HCT116 (cell line): ENCODE measurements at places on chromosomes 4 and X.
A peak's percentile ranks its signal among the peaks of the same experiment; 100 is the strongest.

DNA sequence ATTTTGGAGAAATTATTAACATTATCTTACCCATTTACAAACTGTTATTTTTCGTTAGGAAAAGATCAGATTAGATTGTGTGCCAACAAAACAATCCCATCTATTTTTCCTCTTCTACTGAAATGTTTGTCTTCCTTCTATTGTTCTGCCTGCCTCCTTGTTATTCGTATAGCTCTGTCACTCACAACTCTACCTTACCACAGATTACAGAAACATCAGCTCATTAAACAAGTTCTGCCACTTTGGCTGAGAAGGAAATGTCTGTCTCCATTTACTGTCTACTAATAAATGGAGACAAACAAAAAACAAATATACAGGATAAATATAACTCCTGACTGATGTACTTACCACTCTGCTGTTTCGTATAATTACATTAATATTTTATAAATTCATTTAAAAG, 211.4 kb downstream of the ENOX2 start:
- no peak for DNase-seq

- DNase-seq: no peak
These were observed 394 bp upstream of the DYNLT3 start for GRCh38 chrX:37847733-37848197.

- DNase-seq: no peak
These were observed 319.1 kb downstream of the RAPGEF2 start for GRCh38 chr4:159422019-159422418.

- DNase-seq: no peak
These were observed 53.3 kb upstream of the LAS1L start for GRCh38 chrX:65587616-65588526.

- DNase-seq: no peak
These were observed 1.4 kb downstream of the TMA16 start for GRCh38 chr4:163495900-163496299.

- DNase-seq: no peak
These were observed 278 bp downstream of the RELL1 start for GRCh38 chr4:37685823-37686372.

GRCh38 chr4:118849867-118850487, 14.1 kb upstream of the SEC24D start:
- no peak for DNase-seq

DNA sequence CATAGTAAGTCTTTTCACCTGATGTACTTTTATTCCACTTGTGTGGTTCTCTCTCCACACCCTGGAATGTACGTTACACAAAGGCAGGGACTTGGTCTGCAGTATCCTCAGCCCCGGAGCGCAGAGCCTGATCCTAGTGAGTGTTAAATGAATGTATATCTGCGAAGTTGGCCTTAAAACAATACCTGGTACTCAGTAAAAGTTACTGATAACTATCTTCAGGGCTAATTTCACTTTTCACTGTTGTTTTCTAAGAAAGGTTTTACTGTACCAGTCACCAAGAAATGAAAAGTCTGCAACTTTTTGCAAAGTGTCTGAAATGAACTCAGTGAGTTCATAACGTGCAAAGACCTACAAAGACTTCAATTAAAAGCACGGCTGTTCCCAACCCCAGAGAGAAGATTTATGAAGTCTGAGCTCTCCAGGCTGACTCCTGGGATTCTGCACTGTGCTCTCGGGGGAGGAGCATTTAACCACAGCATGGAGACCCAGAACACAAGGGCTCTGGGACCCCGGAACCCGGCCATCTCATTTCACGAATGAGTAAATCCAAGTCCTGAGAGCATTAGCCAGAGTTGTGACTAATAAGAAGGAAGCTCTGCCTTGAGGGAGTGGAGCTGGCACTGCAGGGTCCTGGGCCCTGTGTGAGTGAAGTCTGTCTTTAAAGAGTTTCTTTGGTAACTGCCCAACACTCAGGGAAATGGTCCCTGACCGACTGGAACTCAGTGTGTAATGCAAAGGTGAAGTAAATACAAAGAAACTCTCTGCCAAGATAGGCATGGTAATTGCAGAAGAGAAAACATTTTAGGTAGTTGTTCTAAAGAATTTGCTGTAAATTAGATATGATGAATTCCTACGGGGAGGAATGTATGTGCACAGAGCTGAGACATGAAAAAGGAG, 165.8 kb downstream of the NSUN7 start:
- DNase-seq: no peak

DNA sequence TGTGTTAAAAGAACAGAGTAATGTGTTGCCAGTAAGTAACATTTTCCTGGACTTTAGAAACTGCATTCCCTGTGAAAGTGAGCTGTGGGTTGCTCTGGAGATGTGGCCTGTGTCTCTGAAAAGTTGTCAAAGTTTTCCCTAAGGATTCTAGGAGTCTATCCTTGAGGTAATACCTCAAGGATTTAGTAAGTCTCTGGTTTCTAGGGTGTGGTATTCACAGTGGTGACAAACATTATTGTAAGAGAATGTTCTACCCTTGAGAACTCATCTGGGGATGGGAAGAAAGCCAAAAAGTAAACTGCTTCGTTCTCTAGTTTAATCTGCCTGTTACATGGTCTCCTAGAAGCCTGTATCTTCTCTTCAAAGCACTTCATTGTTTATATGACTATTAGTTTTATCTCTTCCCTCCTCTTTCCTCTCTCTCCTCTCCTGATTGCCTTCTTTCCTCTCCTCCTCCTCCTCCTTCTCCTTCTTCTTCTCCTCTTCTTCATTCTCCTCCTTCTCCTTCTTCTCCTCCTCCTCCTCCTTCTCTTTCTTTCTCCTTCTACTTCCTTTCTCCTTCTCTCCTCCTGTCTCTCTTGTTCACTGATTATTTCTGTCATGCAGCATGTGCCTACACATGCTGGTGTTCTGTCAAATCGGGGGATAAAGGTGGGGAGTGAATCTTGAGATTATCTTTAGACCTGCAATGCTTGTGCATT, 321.3 kb downstream of the PTTG2 start:
- no peak for DNase-seq

GRCh38 chr4:16665942-16666551, 232.4 kb downstream of the LDB2 start:
- no peak for DNase-seq

DNA sequence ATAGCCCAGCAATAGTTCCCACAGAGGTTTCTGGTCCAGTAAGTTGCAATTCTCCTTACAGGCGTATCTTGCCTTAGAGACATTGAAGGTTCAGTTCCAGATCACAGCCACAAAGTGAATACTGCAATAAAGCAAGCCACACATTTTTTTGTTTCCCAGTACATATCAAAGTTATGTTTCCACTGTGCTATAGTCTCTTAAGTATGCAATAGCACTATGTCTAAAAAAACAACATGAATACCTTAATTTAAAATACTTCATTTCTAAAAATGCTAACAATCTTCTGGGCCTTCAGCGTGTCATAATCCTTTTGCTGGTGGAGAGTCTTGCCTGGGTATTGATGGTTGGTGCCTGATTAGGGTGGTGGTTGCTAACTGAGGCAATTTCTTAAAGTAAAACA, 659.1 kb downstream of the GRID2 start:
- DNase-seq: no peak

DNA sequence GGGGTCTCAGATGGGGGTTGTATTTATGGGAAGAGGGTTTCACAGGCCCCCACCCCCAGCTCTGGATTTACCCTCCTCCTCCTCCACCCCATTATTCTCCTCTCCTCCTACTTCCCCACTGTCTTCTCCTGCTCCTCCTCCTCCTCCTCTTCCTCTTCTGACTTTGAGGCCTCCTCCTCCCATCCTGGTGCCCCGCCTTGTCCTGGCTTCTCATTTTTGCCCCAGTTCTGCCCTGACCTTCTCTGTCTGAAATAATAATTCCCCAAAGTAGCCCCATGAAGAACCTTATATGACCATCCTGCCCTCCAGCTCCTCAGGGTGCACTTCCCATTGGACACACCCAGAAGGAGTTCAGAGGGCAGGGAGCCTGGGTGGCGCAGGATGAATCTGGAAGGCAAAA, 351.4 kb upstream of the GATB start:
- DNase-seq: no peak

DNA sequence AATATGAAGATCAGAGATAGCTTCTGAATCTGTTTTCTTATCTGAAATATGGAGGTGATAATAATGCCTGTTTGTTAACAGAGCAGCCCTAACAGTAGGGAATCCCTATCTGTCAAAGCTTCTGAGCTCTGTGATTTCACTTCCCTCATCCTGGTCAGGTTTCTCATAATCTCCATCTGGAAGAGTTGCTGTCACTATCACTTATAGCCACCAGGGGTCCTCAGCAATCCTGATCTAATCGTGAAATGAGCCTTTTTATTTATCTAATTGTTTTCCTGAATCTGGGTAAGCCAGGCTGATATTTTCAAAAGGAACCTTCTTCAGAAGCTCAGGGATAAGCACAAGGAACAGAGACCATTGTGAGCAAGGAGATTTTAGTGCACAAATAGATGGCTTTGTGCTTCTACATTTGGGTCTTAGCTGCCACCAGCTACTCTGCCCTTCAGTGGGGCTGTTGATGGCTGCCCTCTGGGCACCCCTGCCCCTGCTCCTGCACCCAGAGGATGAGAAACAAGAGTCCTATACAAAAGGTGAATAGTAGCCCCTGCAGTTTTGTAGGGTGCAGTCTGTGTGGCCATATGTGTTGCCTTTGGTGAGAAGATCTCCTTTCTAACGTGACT, 196.4 kb upstream of the RADX start:
- DNase-seq: peak; percentile 8

DNA sequence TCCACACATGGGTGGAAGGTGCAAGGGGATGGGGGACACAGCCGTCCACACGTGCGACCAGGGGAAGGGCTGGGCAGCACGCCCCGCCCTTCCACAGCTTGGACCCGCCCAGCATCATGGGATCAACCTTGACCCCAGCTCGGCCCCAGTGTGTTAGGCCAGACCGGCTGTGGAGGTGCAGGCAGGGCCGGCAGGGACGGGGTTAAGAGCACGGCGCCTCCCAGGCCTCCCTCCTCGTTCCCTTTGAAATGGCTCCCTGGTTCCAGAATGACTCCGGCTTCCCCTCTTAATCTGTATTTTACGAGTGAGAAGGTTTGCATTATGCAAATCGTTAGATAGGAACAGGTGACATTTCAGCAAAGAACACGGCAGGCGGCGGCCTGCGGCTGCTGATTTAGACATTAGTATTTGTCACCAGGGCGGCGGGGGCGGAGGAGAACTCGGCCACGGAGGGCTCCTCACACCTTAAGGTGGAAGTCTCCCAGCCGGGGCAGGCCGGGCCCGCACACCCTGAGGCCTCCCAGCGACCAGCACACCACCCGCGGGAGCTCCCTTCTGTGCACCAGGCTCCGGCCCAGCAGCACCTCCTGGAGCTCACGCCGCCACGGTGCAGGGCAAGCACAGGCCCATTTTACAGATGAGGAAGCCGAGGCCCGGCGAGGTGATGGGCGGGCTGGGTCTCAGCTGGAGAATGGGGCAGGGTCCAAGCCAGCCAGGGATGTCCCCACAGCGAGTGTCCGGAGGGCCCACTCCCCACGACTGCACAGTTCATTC, 116.1 kb downstream of the FAM53A start:
- DNase-seq: no peak

GRCh38 chr4:127709456-127709855, 20.7 kb upstream of the SLC25A31 start:
- no peak for DNase-seq

GRCh38 chr4:153217440-153217839, 13.2 kb downstream of the TRIM2 start:
- DNase-seq: no peak

DNA sequence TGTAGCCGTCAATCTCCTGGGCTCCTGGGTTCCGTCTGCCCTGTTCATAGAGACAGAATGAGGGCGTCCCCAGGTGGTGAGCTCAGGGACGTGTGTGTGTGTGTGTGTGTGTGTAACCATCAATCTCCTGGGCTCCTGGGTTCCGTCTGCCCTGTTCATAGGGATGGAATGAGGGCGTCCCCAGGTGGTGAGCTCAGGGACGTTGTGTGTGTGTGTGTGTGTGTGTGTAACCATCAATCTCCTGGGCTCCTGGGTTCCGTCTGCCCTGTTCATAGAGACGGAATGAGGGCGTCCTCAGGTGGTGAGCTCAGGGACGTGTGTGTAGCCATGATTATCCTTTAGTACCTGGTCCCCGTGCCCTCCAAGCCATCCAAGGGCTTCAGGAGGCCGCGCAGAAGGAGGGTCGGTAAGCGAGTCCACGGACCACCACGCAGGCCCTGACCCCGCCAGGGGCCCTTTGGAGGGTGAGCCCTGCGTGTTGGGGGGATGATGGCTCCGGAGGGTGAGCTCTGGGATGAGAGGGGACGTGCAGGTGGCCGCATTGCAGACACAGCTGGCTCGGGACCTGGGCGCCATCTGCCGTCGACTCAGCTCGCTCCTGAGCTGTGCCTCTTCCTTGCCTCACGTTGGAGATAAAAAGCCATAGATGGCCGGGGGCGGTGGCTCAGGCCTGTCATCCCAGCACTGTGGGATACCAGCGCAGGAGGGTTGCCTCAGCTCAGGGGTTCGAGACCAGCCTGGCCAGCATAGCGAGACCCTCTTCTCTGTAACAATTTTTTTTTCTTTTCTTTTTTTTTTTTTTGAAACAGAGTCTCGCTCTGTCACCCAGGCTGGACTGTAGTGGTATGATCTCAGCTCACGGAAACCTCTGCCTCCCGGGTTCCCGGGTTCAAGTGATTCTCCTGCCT, 5.4 kb upstream of the GTPBP6 start:
- DNase-seq: peak; percentile 67

DNA sequence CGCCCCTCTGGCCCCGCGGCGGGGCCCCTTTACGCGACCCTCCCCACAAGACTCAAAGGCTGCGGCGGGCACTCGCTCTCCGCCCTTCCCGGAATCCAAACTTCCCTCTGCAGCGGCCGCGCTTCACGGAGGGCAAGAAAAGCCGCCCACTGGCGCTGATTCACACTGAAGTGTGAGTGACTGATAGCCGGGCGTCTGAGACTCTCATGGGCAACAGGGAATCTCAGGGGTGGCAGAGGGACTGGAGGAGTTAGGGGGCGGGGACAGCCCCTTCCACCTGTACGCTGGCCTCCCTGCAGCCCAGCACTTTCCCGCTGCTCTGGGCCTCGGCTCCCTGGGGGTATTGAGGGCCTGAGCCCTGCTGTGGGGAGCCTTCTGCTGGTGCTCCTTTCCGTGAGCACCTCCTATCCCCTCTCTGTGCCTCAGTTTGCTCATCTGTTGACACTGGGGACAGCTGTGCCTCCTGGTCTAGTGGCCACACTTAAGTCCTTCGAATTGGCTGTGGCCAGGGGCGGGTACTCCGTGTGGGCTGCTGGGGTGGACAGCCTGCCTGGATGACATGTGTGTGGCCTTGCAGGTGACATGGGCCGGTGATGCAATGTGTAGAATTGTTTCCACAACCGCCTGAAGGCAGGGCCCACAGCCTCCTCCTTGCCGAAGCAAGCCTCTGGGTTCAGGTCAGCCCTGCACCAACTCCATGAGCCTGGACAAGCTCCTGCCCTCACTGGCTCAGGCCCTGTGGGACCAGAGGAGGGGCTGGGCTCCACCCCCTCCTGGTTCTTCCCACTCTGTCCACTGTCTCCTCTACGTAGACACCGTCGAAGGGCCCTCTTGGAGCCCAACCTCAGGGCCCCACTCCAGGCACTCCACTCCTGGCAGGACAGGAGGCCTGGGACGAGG, 951 bp downstream of the SH3BP2 start:
- peak; percentile 12 for DNase-seq

GRCh38 chr4:74845834-74846233, 51.5 kb upstream of the BTC start:
- no peak for DNase-seq
